ENCODE measurements at places on chromosomes 16 and 17.

GRCh38 chr17:3857261-3858105, 11.4 kb upstream of the NCBP3 start:
- no peak for DNase-seq

GRCh38 chr17:69913216-69913615, 161.8 kb upstream of the KCNJ16 start:
- no peak for DNase-seq

GRCh38 chr16:53098526-53099317, 43.9 kb downstream of the CHD9 start:
- peak; percentile 99 for DNase-seq

DNA sequence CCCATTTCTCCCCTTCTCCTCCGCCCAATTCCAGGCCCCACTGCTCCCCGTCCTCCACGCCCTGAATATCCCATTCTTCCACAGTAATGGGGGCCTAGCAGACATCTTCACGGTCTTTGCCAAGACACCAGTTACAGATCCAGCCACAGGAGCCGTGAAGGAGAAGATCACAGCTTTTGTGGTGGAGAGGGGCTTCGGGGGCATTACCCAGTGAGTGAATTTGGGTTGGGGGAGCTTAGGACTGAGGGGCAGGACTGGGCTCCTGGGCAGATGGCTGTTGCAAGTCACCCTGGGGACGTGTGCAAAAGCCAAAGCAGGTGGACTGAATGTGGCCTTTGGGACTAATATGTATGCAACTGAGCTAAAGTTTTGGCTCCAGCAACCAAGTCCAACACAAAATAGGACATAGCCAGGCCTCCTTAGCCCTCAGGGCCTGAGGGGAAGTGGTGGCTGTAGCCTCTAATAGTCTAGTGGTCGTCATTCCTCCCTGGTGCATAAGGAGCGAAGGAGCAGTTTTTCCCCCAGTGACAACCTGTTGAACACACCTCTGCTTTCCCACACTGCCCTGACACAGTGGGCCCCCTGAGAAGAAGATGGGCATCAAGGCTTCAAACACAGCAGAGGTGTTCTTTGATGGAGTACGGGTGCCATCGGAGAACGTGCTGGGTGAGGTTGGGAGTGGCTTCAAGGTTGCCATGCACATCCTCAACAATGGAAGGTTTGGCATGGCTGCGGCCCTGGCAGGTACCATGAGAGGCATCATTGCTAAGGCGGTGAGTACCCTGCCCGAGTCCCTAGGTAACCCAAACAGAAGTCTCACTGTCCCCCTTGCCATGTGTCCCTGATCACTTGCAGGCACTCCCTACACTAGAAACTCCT, 2.6 kb downstream of the ACADVL start:
- peak; percentile 9 for DNase-seq

GRCh38 chr16:68183046-68183445, 52.9 kb downstream of the ESRP2 start:
- no peak for DNase-seq

DNA sequence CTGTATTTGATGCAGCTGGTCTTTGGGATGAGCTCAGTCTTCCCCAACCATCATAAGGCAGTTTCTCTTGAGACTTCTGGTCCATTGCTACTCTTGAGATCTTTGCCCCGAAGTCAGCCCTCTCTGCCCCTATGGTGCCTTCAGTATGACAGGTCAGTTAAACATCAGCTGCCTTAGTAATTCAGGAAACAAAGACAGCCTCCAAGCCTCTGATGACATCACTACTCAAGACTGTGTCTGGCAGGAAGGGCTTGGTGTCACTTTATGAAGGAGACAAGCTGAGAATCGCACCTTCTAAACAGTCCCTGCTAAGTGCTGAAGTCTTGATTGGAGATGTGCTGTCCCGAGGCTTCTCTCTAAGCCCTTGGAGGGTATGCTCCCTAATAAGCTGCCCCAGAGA, 104.9 kb upstream of the TBX2 start:
- no peak for DNase-seq

GRCh38 chr16:21023509-21024202, 123.1 kb downstream of the LYRM1 start:
- DNase-seq: no peak
